ENCODE measurements at places on chromosomes 11 and 22.

DNA sequence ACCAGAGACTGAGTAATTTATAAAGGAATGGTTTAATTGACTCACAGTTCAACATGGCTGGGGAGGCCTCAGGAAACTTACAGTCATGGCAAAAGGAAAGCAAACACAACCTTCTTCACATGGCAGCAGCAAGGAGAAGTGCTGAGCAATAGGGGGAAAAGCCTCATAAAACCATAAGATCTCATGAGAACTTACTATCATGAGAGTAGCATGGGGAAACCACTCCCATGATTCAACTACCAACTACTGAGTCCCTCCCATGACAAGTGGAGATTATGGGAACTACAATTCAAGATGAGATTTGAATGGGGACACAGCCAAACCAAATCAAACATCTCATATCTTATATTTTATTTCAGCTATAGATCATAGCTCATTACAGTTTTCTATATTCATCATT is 33.0 kb downstream of the GRIA4 start:
- no peak for DNase-seq

DNA sequence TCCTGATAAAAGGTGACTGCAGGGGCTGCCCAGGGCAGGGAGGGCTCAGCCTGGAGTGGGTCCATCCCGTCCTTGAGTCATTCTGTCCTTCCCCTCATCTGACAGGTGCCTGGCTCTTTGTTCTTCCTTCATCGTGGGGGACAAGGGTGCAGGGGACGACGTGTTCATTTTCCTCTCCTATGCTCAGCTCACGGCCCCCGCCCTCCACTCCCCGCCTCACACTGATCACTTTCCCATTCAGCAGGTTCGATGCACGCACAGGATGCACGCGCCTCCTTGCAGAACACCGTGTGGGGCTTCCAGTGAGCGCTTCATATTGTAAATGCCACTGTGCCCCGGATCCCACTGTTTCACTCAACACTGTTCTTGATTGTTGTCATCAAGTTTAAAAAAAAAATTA is 32.7 kb upstream of the SHANK2 start:
- DNase-seq: no peak

DNA sequence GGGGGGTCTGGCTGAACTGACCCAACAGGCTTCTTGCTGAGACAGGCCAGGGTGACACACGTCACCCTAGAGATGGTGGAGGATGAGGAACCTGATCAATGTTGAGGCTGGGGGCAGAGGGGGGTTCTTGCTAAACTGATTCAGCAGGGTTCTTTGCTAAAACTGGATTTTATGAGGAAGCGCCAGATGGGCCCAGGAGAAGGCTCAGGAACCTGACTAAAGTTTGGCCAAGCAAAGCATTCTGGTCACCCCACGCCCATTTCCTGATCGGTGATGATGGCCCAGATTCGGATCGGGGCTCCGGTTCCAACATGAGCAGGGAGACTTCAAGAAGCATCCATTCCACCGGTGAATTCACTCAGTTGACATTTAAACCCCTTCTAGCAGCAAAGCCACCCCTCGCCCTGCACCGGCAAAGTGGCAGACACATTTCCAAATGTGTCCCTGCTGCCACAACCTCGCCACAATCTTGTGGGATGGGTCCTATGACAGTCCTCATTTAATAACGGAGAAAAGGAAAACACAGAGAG is 34.2 kb upstream of the SLC22A12 start:
- no peak for DNase-seq

DNA sequence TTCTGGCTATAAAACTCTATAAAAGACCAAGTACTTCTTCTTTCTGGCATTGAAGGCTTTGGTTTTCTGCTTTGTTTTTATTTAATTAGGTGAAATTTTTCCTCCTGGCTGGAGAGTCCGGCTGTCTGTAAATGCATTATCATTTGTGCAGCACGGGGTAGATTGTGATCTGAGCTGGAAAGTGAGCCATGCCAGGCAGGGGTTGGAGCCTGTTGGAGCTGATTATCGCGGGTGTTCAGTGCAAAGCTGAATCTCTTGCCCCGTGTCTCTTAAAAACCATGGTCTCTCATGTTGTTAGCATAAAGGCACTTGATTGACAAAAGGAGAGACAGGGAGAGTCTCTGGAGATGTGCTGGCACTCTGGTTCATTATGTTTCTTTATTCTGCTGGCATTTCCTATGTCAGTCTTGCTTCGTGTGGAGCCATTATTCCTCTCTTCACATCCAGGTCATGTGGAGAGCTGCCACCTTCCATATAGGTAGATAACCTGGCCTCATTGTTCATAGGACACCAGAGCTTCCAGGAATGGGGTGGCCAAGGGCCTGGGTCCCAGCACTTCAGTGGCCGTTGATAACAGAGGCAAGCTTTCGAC is 75.2 kb downstream of the LDLRAD3 start:
- no peak for DNase-seq

DNA sequence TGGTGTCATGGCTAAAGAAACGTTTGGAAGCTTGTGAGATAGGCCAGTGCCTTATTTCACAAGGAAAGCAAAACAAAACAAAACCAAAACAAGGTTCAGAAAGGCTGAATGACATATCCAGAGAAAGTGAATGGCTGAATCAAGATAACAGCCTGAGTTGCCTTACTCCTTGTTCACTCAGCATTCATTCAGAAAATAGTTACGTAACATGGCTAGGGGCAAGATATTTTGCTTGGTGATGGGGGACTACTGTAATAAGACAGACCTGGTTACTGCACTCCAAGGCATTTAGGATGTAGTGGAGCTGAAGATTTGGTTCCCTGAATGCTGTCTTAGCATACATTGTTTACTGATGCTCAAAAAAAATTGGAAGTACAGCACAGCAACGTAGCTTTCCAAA is 47.7 kb downstream of the C11orf91 start:
- no peak for DNase-seq

- DNase-seq: no peak
Observed at GRCh38 chr11:19853016-19853415, 140.4 kb downstream of the NAV2 start.

GRCh38 chr11:28969832-28970231 is 861.6 kb downstream of the METTL15 start:
- DNase-seq: no peak

DNA sequence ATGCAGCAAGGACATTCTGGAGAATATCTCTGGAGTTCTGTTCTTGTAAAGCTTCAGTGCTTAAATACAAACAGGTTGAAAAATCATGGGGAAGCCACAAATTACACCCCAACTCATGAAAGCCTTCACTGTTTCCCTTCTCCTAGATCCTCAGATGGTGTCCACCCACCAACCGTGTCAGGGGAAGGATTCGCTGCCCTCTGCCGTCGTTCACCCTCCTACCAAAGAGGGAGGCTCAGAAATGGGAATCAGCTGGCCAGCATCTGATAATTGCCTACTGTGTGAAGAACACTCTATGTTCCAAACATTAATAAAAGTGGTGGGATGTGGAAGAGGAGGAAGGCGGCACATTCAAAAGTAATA is 7.4 kb upstream of the HEPACAM start:
- DNase-seq: no peak

GRCh38 chr11:10139656-10140055 is 154.4 kb downstream of the SBF2 start:
- no peak for DNase-seq

- DNase-seq: no peak
Observed at GRCh38 chr11:74142624-74143023, 28.2 kb downstream of the C2CD3 start.

GRCh38 chr11:113725407-113725806 is 19.3 kb upstream of the TMPRSS5 start:
- DNase-seq: no peak

- DNase-seq: no peak
Observed at GRCh38 chr22:45516163-45516562, 13.5 kb downstream of the FBLN1 start.

DNA sequence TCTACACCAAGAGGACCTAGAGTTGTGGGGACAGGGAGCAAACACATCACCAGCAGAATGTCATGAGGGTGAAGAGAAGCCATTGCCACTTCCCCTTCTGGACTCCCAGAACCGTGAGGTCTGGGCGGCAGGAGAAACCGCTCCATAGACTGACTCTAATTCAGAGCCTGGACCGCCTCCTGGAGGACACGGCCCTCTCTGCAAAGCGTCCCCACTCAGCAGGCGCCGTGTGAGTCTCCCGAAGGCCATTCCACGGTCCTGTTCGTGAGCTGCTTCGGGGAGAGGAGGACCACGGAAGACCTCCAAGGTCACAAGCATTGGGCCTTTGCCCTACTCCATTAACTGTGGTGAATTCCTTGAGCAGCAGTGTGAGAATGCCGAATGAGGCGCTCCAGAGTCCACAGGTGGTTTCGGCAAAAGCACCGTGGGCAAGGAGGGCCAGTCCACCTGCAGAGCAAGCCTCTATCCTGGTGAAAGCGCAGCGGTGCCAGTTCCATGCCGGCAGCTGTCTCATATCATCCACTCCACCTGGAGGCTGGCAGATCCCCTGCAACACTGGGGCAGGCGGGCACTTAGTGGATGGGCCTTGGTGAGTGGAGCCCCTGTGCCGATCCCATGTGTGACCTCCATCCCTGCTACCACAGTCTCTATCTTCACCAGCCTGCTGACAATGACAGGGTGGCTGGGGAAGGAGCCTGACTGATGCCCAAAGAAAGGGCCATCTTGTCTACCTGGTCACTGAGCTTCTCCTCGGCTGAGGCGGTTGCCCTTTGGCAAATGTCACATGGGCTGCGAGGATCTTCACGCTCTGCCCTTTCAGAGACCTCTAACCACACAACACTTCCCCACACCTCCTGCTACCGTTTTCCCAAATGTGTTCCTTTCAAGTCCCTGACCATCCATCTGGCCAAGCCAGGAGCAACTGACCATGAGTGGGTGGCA is 7.5 kb downstream of the C11orf21 start:
- DNase-seq: no peak

DNA sequence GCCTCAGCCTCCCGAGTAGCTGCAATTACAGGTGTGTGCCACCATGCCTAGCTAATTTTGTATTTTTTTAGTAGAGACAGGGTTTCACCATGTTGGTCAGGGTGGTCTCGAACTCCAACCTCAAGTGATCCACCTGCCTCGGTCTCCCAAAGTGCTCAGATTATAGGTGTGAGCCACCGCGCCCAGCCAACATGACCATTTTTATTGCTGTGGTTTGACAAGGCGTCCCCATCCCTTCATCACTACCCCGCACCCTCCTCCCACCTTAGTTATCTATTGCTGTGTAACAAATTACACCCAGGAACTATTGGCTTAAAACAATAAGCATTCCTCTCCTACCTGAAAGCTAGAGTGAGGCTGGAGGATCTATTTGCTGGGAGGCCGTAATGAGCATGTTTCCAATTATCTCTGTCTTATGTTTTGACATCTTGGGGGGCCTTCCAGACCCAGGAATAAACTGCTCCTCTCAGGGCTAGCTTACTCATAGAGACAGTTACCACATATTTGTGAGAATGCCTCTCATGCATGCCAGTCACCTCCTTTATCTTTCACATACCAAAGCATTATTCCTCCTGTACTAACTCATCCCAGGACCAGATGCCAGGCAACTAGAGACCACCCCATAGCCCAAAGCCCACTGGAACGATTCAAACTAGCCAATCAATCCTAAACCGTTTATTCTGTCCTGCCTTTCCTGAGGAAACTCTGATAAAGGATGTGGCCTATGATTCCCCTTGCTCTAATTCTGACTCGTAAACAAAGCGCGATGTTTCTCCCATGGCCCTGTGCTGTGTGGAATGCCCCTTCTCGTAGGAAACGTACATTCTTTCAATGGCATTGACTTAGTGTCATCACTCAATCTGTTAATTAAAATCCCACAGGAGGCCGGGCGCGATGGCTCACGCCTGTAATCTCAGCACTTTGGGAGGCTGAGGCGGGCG is 19.4 kb downstream of the SNU13 start:
- no peak for DNase-seq

- DNase-seq: no peak
Observed at GRCh38 chr11:123474994-123475393, 44.9 kb downstream of the GRAMD1B start.

DNA sequence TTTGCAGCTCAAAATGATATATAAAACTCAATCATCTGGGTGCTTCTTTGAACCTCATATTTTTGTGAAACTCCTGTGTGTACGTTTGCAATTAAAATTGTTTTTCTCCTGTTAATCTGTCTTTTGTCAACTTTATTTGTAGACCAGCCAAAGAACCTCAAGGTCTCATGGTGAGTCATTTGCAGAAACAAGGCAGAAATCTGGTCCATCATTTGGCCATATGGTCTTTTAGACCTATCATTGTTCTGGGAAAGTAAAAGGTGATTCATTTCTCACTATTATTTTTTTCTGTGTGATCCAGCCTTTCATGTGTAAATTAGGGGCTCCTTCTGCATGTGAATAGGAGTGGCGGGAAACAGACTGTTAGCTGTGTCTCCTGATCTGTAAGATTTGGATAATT is 399.1 kb upstream of the DDI1 start:
- no peak for DNase-seq

DNA sequence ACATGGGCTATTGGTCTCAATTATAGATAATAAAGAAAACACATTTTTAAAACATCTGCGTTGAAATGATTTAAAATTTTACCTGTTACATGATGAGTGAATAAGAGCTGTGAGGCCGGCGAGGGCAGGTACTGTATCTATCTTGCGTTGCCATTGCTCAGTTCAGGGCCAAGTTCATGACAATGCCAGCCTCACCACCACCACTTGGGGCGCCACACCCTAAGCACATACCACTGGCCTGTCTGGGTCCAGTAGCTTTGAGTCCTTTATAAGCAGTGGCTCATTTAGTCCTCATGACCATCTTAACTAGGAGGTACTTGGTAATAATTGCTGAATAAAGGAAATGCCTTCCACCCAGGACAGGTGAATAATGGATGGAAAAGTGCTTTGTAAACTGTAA is 14.5 kb upstream of the MB start:
- DNase-seq: no peak

- no peak for DNase-seq
Observed at GRCh38 chr11:26121466-26121865, 210.5 kb upstream of the ANO3 start.

GRCh38 chr22:26894766-26895485 is 237.5 kb downstream of the MIAT start:
- no peak for DNase-seq

GRCh38 chr22:44555046-44555445 is 57.0 kb upstream of the RTL6 start:
- DNase-seq: no peak

DNA sequence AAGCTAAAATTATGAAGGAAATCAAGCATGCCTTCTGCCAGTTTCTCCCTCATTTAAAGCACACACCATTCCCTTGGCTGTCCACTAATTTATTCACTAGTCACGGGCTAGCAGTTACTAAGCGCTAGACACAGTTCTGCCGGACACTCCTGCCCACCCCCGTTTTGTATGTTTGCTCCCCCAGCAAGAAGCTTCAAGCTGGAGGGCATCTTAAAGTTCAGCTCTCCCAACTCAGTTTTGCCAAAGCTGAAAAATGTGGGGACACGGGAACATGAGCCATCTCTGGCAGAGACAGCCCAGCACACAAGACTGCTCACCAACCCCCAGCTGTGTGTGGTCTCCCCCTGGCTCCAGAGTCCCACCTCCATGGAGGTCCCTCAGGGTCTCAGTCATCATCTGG is 263.6 kb downstream of the BRD1 start:
- no peak for DNase-seq

- no peak for DNase-seq
Observed at GRCh38 chr11:21810650-21811049, 382.2 kb upstream of the ANO5 start.

- DNase-seq: no peak
Observed at GRCh38 chr11:1285316-1285744, 24.1 kb downstream of the TOLLIP start.

All from stimulated activated CD8-positive, alpha-beta memory T cell treated with anti-CD3 and anti-CD28 coated beads, Interleukin-4, amount 100 ng/mL, for 1 hour (primary cell).